Endodermal cell (in vitro differentiated cells): ENCODE measurements at places on chromosomes 3 and 15. TPM values are rescaled to one million over a fixed set of nuclear protein-coding genes. Genes with fewer than 3 reads are reported as not detected.
A peak's percentile ranks its signal among the peaks of the same experiment; 100 is the strongest.

GRCh38 chr15:77982127-77982490, 95.4 kb downstream of the TBC1D2B start:
- H3K4me1 ChIP-seq = no peaks in the 10 kb centered on the region
- no peaks in the 10 kb centered on the region for H3K27me3 ChIP-seq
- no peak overlapping the region for H3K27ac ChIP-seq
- DNase-seq = peak; percentile 29

- H3K27me3 ChIP-seq = no peaks in the 10 kb centered on the region
- peaks cover 9% of the 10 kb centered on the region for H3K4me1 ChIP-seq
- DNase-seq = peak; percentile 59
Measured at GRCh38 chr3:48686538-48687219, 964 bp upstream of the NCKIPSD start.

GRCh38 chr15:74170875-74171578, 2.5 kb upstream of the ISLR start:
- H3K36me3 ChIP-seq = no peaks in the 10 kb centered on the region
- DNase-seq = no peak
- H3K27ac ChIP-seq = no peak overlapping the region
- no peak overlapping the region for H3K4me3 ChIP-seq
- no peaks in the 10 kb centered on the region for H3K4me1 ChIP-seq

DNA sequence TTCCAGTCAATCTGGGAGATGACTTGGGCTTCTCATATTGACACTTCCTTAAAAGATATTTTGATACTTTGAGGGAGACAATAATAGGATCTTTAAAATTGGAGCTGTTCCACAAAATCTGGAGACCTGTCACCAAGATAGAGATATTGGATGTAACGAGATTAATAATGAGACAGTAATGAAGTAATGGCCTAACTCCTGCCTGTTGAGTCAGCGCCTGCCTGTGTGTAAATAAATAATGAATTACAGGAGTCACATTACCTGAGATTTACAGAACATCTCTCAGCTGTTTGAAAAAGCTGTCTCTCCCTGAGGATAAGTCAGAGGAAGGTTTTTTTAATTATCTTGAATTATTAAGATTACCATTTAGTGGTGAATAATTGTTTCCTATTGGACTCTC, 43.8 kb upstream of the MITF start:
- DNase-seq = no peak
- peaks cover 3% of the 10 kb centered on the region for H3K27me3 ChIP-seq
- H3K4me3 ChIP-seq = no peak overlapping the region
- no peaks in the 10 kb centered on the region for H3K4me1 ChIP-seq
- H3K27ac ChIP-seq = no peak overlapping the region

DNA sequence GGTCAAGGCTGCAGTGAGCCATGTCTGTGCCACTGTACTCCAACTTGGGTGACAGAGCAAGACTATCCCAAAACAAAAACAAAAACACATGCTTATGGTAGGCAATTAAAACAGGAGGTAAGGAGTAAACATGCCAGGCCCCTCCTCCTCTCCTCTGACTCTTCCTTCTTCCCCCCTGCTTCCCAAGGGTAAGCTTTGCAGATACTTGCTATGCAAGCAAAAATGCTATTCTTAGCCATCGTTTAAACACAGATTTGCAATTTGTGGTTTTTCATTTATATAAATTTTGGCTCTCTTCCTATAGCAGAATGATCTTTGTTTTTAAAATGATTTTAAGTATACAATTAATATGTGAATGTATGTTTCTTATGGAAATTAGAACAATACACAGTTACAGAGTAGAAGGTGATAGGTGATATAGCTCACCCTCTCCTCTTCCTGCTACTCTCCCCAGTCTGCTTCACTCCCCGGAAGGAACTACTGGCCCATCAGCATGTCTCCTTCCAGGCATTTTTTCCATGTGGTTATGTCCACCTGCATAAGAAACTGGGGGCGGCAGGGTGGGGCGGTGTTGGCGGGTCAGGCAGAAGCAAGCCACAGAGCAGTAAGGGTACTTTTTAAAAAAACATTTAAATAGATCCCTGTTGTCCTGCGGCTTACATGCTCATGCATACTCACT, 42.1 kb downstream of the IGF1R start:
- H3K4me3 ChIP-seq = no peak overlapping the region
- peaks cover 15% of the 10 kb centered on the region for H3K4me1 ChIP-seq
- no peak for DNase-seq
- no peak overlapping the region for H3K27ac ChIP-seq
- peaks cover 9% of the 10 kb centered on the region for H3K36me3 ChIP-seq

DNA sequence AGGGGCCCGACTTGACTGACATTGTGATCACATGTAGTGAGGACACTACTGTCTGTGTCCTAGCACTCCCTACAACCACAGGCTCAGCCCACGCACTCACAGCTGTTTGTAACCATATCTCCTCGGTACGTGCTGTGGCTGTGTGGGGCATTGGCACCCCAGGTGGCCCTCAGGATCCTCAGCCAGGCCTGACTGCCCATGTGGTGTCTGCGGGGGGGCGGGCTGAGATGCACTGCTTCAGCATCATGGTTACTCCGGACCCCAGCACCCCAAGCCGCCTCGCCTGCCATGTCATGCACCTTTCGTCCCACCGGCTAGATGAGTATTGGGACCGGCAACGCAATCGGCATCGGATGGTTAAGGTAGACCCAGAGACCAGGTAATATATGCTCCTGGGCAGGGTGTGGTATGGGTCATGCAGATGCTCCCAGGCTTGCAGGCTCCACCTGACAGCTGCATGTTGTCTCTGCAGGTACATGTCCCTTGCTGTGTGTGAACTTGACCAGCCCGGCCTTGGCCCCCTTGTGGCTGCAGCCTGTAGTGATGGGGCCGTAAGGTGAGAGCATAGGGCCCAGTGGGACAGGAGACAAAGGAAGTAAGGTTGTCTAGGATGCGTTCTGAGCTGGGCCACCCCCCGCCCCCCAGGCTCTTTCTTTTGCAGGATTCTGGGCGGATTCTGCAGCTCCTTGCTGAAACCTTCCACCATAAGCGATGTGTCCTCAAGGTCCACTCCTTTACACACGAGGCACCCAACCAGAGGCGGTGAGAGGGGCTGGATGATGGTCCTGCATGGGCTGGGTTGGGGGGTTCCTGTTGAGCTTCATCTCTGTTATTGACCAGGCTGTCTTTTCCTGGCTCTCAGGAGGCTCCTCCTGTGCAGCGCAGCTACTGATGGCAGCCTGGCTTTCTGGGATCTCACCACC, 4.4 kb downstream of the DALRD3 start:
- peak; percentile 95 for DNase-seq
- H3K36me3 ChIP-seq = peaks cover 60% of the 10 kb centered on the region
- no peak overlapping the region for H3K4me3 ChIP-seq
- no peaks in the 10 kb centered on the region for H3K4me1 ChIP-seq

DNA sequence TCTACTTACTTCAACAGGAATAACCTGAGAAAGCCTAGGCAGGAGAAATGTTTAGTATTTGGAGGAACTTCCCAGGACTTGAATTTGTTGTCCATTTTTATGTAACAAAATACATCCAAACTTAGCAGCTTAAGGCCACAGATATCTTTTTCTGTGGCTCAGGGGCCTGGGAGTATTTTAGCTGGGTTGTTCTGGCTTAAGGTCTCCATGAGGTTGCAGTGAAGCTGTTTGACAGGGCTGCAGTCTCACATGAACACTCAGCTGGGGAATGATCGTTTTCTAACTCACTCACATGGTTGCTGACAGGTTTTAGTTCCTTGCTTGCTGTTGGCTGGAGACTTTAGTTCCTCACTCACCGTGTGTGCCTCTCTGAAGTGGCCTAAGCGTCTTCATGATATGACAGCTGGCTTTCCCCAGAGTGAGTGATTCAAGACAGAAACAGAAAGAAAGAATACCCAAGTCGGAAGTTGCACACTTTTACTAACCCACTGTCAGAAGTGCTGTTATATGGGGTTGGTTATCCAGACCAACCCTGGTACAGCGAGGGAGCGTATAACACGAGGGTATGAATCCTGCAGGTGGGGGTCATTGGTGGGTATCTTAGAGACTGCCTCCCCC, 229.7 kb upstream of the TBL1XR1 start:
- no peak overlapping the region for H3K27ac ChIP-seq
- DNase-seq = no peak
- H3K4me3 ChIP-seq = no peak overlapping the region

DNA sequence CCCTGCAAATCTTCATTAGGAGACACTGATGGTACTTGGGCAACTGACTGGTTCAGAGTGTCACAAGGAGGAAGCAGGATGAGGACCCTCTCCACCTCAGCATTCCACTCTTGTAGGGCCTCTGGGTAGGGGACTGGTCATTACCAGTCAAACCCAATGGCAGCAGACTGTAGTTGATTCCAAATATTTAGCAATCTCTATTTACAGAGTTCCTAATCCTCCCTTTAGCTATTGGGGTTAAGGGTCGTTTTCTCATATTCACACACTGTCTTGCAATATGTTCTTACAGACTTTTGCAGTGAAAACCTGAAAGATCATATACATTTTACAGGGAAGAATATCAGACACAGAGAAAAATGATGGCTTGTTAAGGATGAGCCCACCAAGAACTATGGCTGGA, 397.7 kb downstream of the GAP43 start:
- H3K27me3 ChIP-seq = no peaks in the 10 kb centered on the region
- no peak overlapping the region for H3K4me3 ChIP-seq
- H3K27ac ChIP-seq = no peak overlapping the region
- no peaks in the 10 kb centered on the region for H3K4me1 ChIP-seq
- H3K36me3 ChIP-seq = no peaks in the 10 kb centered on the region

DNA sequence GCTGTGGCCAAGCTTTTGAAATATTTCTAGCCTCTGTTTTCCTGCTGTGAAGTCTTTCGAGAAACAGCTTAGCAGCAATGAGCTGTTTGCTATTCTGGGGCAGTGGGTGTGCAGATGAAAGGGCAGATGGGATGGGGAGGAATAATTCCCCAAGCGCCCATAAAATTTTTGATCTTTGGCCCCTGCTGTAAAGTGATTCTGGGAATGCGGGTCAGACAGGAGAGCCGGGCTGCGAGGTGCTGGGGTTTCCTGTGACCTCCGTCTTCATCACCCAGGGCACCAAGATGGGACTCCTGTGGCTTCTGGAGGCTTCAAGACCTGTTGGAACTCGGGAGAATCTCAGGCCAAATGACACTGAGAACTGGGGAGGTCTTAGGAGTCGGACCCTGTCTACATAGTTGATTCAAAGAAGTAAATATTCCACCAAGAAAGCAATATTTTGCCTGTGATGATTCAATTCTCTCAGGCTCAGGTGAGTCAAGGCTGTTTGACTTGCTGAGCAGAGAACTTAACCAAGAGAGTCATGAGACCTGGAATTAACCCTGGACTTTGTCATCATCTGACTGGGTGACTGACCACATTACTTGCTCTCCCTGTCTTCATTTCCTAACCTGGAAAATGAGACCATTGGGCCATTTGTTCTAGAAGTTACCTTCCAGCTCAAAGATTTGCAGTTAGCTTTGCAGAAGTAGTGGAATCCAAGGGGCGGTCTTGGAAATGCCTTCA, 86.4 kb downstream of the POLR2M start:
- no peaks in the 10 kb centered on the region for H3K36me3 ChIP-seq
- no peak overlapping the region for H3K4me3 ChIP-seq
- no peak overlapping the region for H3K27ac ChIP-seq
- no peaks in the 10 kb centered on the region for H3K4me1 ChIP-seq
- no peak for DNase-seq
- no peaks in the 10 kb centered on the region for H3K27me3 ChIP-seq

DNA sequence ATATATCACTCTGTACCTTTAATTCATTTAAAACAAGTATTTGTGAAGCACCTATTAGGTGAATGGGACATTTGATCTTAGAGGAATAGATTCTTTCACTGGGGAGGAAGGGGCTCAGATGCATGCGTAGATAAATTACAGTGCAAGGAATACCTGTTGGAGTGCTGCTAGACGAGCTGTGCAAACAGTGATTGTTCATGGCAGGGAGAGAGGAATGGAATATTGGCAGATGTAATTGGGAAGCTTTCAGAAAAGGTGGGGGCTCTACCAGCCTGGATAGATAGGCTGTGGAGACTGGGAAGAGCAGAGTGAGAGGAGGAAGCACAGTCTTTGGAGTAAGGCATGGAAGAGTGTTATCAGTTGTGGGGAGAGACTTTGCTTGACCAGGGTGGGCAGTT, 116.8 kb downstream of the AKAP13 start:
- no peaks in the 10 kb centered on the region for H3K27me3 ChIP-seq
- DNase-seq = no peak
- H3K4me1 ChIP-seq = peaks cover 28% of the 10 kb centered on the region

DNA sequence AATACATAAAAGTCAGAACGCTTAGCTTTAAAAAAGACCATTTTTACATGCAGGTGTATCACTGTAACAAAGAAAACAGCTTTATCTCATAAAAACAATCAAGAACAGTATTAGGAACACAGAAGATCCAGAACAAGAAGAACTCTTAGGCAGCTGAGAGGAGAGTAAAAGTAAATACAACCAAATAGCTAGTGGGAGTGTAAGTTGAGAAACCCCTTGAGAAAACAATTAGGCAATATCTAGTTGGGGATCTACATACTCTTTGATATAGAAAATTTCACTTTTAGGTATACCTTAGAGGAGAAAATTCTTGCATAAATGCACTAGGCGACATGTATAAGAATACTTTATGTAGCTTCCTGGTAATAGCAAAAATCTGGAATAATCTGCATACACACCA, 7.5 kb downstream of the TMF1 start:
- H3K4me3 ChIP-seq = no peak overlapping the region
- H3K4me1 ChIP-seq = no peaks in the 10 kb centered on the region
- H3K36me3 ChIP-seq = peaks cover 87% of the 10 kb centered on the region
- DNase-seq = no peak
- no peak overlapping the region for H3K27ac ChIP-seq
- H3K27me3 ChIP-seq = no peaks in the 10 kb centered on the region

DNA sequence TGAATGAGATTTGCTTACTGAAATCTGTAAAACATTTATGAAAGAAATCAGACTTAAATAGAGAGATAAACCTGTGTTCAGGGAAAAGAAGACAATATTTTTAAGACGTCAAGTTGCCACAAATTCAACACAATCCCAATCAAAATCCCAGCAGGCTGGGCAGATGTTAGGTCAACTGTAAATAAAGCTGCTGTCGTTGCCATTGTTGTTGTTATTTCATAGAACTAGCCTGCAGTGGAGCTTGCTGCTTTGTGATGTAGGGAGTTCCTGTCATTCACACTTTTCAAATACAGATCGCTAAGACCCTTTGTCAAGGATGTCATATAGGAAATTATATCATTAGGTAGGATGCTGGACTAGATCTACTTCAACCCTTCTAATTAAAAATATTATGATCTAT, 123.1 kb downstream of the NEO1 start:
- H3K4me3 ChIP-seq = no peak overlapping the region
- no peak overlapping the region for H3K27ac ChIP-seq
- H3K27me3 ChIP-seq = no peaks in the 10 kb centered on the region
- no peak for DNase-seq

DNAJC13 gene
- total RNA-seq = 36.2 and 40.5 TPM in 2 replicates

CCDC66 gene
- total RNA-seq = 15.8 to 34.3 TPM (median 32.1 TPM) in 3 replicates

SERPINI2 gene
- not detected in 3 replicates for total RNA-seq

CXCR6 gene
- not detected in 2 replicates for total RNA-seq

CISH gene
- 1.6 and 2.0 TPM in 2 replicates for total RNA-seq

SPSB4 gene
- 2.3 to 8.4 TPM (median 7.5 TPM) in 3 replicates for total RNA-seq

SLC6A20 gene
- total RNA-seq = 0.23 to 1.1 TPM (median 0.29 TPM) in 3 replicates

ECE2 gene
- total RNA-seq = not detected in 3 replicates
